Osteocyte (in vitro differentiated cells): ENCODE measurements at places on chromosomes 2 and 18. TPM values are rescaled to one million over a fixed set of nuclear protein-coding genes. Genes with fewer than 3 reads are reported as not detected.

The SPDYA gene
- total RNA-seq, result 0.62 and 1.2 TPM in 2 replicates

- peaks cover 7% of the 10 kb centered on the region for H3K36me3 ChIP-seq
- peaks cover 8% of the 10 kb centered on the region for H3K27me3 ChIP-seq
- no peak for DNase-seq
Measured at GRCh38 chr2:235270956-235271355, 222.9 kb upstream of the AGAP1 start.

The ABCB11 gene
- total RNA-seq, result not detected in 2 replicates

- H3K4me1 ChIP-seq, result no peaks in the 10 kb centered on the region
- DNase-seq, result no peak
- H3K4me3 ChIP-seq, result no peak overlapping the region
Measured at GRCh38 chr2:96806468-96807126, 9.5 kb upstream of the CNNM3 start.

The TMEM200C gene
- 1.6 and 2.1 TPM in 2 replicates for total RNA-seq

DNA sequence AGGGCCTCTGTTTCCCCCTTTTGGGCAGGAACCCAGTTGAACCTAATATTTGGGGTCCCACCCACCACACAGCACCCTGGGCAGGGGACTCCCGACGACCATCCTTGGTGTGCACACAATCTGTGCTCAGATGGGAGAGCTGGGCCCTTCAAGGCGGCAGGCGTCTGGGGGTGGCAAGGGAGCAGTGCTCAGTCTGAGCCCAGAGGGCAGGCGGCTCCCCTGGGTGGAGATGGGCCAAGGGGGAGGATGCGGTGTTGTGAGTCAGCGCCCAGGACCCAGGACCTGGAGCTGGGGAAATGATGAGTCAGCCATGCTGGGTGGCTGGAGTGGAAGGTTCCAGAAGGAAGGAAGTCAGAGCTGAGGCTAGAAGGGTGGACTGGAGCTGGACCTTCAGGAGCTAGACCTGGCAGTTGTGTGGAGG lies 3.8 kb downstream of the PROM2 start:
- no peak overlapping the region for H3K4me3 ChIP-seq
- no peaks in the 10 kb centered on the region for H3K27me3 ChIP-seq
- no peak overlapping the region for H3K27ac ChIP-seq
- DNase-seq, result no peak
- H3K4me1 ChIP-seq, result no peaks in the 10 kb centered on the region
